T-cell (primary cell): ENCODE measurements at places on chromosomes 7 and 10.

- H3K4me1 ChIP-seq, result no peaks in the 10 kb centered on the region
- DNase-seq, result no peak
- H3K27me3 ChIP-seq, result no peaks in the 10 kb centered on the region
- H3K4me3 ChIP-seq, result no peak overlapping the region
- no peaks in the 10 kb centered on the region for H3K36me3 ChIP-seq
- no peak overlapping the region for H3K27ac ChIP-seq
Observed at GRCh38 chr10:9222917-9223316, 1168.4 kb downstream of the GATA3 start.

GRCh38 chr10:69446229-69446628, 5.0 kb upstream of the TSPAN15 start:
- peaks cover 14% of the 10 kb centered on the region for H3K4me1 ChIP-seq
- H3K27ac ChIP-seq, result no peak overlapping the region
- H3K27me3 ChIP-seq, result no peaks in the 10 kb centered on the region
- no peak for DNase-seq
- no peak overlapping the region for H3K4me3 ChIP-seq

GRCh38 chr10:103736763-103737162, 118.6 kb downstream of the SH3PXD2A start:
- H3K4me1 ChIP-seq, result no peaks in the 10 kb centered on the region
- DNase-seq, result no peak
- no peak overlapping the region for H3K4me3 ChIP-seq

DNA sequence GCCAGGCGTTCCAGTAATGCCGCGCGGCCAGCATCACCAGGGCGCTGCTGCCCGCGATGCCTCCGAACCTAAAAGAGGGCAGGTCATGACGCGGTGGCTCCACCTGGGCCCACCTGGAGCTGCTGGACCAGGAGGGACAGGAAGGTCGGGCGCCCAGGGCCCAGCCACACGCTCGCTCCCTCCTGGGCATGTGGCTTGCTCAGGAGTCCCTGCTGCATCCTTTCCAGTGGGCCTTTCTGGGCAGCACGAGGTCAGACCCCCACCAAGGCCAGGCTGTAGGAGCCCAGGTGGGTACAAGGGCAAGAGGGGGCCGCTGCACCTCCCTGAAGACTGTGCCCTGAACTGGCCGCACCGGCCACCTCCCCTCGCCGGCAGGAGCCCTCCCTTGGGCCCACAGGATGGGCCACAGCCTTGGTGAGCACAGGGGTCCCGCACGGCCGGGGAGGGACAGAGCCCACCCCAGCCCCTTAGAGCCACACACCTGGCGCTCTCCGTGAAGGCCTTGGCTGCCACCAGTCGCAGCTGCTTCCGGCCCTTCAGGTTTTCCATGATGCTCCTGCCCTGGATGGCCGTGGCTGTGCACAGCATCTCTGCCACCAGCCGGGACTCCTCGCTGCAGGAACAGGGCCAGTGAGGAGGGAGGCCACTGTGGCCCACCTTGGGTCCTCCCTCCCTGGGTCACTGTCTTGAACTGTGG, 43.2 kb downstream of the CFAP46 start:
- H3K27me3 ChIP-seq, result no peaks in the 10 kb centered on the region
- no peaks in the 10 kb centered on the region for H3K4me1 ChIP-seq
- DNase-seq, result no peak
- no peaks in the 10 kb centered on the region for H3K36me3 ChIP-seq
- H3K27ac ChIP-seq, result no peak overlapping the region

DNA sequence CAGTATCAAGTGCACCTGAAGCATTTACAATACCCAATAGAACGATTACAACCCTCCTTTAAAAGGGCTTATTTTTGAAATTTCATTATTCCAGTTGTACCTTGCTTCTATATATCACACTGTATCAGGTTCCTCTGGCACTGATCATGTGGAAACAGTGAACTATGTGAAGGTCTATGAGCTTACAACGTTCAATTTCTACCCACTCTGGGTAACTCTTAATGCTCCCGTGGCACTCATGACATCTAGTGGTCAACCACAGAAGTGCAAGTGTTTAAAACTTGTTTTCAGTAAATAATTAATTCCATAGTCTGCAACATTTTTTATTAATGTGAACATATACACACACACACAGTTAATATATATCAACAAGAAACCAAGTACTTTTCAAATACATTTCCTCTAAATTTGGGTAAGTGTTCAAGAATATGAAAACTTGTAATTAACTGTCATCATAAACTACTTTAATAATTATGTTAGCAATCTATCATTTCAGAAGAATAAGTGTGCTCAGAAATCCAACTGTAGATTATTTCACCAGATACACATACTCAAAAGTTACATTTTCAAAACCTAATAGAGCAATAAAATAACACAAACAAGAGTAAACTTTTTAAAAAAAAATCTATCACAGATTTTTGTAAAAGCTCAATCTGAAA, 61.0 kb downstream of the MPP7 start:
- H3K4me3 ChIP-seq, result no peak overlapping the region
- no peaks in the 10 kb centered on the region for H3K27me3 ChIP-seq
- no peak overlapping the region for H3K27ac ChIP-seq
- no peaks in the 10 kb centered on the region for H3K36me3 ChIP-seq

DNA sequence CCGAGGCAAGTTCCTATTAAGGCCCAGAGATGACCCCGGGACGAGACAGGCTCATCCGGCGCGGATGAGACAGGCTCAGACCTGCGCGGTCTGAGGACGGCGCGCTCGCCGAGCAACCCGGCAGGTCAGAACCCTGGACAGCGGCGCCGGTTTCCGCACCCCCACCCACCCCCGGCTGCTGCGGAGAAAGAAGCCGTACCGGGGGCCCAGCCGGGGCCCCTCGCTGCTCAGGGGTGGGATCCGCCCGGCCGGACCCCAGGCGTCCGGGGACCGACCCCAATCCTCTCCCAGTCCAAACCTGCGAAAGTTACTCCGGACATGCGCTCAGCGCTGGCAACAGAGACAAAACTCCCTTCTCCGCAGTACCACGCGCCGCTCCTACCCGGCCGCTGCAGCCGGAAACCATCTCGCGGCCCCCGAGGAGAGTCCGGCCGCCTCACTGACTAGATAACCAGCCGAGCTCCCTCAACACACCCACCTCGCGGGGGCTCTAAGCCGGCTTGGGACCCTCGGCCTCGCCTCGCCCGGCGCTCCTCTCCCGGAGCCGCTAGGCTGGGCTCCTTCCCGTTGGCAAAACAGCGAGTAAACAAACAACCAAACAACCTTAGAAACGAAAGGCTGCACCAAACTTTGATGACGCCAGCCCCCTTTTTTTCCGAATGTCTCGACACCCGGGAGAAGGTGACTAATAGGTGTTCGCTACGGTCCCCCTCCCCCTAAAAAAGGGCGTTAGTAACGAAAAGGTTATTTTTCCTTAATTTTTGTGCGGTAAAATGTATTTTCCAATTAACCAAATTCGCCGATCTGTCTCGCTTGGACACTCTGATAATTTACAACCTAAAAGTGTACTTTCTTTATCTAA, 2.3 kb upstream of the DRGX start:
- no peaks in the 10 kb centered on the region for H3K36me3 ChIP-seq
- H3K4me3 ChIP-seq, result no peak overlapping the region
- no peak overlapping the region for H3K27ac ChIP-seq
- peaks cover 25% of the 10 kb centered on the region for H3K27me3 ChIP-seq

DNA sequence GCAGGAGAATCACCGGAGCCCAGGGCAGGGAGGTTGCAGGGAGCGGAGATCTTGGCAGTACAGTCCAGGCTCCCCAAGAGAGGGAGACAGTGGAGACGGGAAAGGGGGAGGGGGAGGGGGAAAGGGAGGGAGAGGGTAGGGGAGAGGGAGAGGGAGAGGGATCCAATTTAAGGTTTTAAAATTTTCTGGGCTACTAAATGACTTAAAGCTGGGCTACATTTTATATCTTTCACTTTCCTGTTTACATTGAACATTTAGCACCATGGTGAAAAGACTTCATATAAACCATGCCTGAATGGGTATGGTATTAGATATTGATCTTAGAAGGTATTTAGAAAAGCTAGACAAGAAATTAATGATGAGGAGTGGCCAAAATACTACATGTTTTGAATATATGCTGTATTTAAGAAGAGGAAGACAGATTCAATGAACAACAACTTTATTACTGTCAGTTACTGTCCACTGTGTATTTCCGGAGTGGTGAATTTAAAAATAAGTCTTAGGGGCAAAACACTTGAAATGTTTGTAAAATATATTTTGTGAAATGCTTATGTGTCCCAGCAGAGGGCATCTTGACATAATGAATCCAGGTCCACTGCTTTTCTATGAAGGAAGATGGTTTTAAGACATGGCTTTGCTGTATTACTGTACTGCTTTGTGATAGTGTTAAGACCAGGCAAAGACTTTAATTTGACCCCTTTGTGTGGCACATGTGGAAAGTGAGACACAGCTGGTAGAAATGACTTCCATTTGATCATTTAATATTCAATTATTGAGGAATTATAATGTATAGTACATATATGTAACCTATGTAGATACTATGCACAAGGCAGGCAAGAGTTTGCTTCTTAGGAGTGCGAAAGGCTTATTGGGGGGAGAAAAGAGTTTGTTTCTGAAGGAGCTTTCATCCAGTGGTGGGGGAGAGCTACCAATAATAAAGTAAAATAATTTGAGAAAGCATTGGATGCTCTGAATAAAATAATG, 52.8 kb downstream of the NRF1 start:
- no peak overlapping the region for H3K4me3 ChIP-seq
- H3K36me3 ChIP-seq, result no peaks in the 10 kb centered on the region
- no peak overlapping the region for H3K27ac ChIP-seq
- H3K4me1 ChIP-seq, result no peaks in the 10 kb centered on the region
- H3K27me3 ChIP-seq, result no peaks in the 10 kb centered on the region
- no peak for DNase-seq

- no peak for DNase-seq
- H3K4me1 ChIP-seq, result no peaks in the 10 kb centered on the region
- peaks cover 8% of the 10 kb centered on the region for H3K27me3 ChIP-seq
- no peak overlapping the region for H3K27ac ChIP-seq
Observed at GRCh38 chr10:1488970-1489548, 248.3 kb downstream of the ADARB2 start.

DNA sequence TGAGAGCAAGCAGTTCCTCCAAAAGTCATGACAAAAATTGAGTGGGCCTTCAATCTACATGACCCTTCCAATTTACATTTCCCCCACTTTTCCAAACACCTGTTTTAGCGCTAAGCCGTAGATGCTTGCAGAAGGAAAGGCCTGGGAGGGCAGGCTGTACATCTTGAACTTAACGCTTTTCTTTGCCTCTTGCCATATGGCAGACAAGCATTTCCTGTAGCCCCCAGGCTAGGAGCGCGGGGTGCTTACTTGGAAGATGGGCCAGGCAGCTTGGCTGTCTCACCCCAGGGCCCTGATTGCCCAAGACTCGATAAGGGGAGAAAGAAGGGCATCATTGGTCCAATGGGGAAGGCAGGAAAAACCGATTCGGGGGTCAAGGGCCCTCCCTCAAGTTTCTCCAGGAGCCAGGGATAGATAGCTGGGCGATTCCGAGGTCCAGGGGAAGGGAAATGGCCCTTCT, 1.8 kb downstream of the HOXA10 start:
- H3K4me3 ChIP-seq, result no peak overlapping the region
- H3K4me1 ChIP-seq, result peaks cover 56% of the 10 kb centered on the region
- H3K27ac ChIP-seq, result no peak overlapping the region
- DNase-seq, result no peak
- H3K27me3 ChIP-seq, result peaks cover 16% of the 10 kb centered on the region

GRCh38 chr7:134593530-134594392, 44.9 kb downstream of the AKR1B15 start:
- no peak overlapping the region for H3K27ac ChIP-seq
- H3K4me3 ChIP-seq, result no peak overlapping the region
- H3K36me3 ChIP-seq, result no peaks in the 10 kb centered on the region
- no peak for DNase-seq
- H3K27me3 ChIP-seq, result no peaks in the 10 kb centered on the region

DNA sequence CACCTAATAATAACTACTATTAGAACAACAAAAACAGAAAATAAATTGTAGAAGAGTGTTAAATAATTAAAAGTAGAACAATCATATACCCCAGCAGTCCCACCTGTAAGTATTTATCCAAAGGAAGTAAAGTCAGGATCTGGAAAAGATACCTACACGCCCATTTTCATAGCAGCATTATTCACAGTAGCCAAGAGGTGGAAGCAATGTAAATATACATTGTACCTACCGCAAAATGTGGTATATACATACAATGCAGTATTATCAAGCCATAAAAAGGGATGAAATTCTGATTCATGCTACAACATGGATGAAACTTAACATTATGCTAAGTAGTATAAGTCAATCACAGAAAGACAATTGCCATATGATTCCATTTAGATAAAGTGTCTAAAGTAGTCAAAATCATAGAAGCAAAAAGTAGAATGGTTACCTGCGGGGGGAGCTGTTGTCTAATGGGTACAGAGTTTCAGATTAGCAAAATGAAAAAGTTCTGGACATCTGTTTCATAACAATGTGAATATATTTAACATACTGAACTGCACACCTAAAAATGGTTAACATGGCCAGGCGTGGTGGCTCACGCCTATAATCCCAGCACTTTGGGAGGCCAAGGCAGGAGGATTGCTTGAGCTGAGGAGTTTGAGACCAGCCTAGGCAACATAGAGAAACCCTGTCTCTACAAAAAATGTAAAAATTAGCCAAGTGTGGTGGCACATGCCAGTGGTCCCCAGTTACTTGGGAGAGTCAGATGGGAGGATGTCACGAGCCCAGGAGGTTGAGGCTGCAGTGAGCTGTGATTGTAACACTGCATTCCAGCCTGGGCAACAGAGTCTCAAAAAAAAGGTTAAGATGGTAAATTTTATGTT, 6.0 kb upstream of the TMED4 start:
- no peaks in the 10 kb centered on the region for H3K27me3 ChIP-seq
- peak; percentile 46 for DNase-seq
- no peaks in the 10 kb centered on the region for H3K4me1 ChIP-seq
- H3K27ac ChIP-seq, result no peak overlapping the region

- peaks cover 15% of the 10 kb centered on the region for H3K4me1 ChIP-seq
- DNase-seq, result no peak
- peaks cover 2% of the 10 kb centered on the region for H3K36me3 ChIP-seq
- H3K4me3 ChIP-seq, result no peak overlapping the region
- no peaks in the 10 kb centered on the region for H3K27me3 ChIP-seq
Observed at GRCh38 chr7:37287131-37287855, 161.4 kb downstream of the ELMO1 start.

DNA sequence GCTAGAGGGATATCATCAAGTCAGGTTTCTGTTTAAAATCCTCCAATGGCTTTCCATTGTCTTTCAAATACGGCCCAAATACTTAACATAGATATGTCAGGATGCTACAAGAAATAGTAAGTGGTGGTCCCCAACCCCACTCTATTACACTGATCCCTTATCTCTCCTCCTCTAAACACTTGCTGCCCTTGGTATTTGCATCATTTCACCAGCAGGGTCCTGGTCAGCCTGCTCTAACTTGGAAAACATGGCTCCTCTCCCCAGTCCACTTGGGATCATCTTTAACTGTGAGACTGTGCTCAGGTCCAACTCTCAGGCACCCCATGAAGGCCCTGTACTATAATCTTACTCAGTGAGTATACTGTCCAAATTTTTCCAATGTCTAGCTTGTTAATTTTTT, 53.8 kb upstream of the GSAP start:
- H3K36me3 ChIP-seq, result no peaks in the 10 kb centered on the region
- no peak overlapping the region for H3K27ac ChIP-seq
- H3K4me1 ChIP-seq, result no peaks in the 10 kb centered on the region
- H3K4me3 ChIP-seq, result no peak overlapping the region
